Gastroesophageal sphincter (tissue), 4 donors: ENCODE measurements at places on chromosomes 1 and 21. TPM values are rescaled to one million over a fixed set of nuclear protein-coding genes. Genes with fewer than 3 reads are reported as not detected.

Gene CR1L
- not detected for total RNA-seq

Gene WDTC1
- 48.1 TPM for total RNA-seq

Gene ATP6V1G3
- not detected for total RNA-seq

Gene TMEM82
- not detected for total RNA-seq

Gene RPS6KA1
- total RNA-seq = 7.9 TPM
